Nephron progenitor cell (in vitro differentiated cells): ENCODE measurements at places on chromosomes 5 and 9.

DNA sequence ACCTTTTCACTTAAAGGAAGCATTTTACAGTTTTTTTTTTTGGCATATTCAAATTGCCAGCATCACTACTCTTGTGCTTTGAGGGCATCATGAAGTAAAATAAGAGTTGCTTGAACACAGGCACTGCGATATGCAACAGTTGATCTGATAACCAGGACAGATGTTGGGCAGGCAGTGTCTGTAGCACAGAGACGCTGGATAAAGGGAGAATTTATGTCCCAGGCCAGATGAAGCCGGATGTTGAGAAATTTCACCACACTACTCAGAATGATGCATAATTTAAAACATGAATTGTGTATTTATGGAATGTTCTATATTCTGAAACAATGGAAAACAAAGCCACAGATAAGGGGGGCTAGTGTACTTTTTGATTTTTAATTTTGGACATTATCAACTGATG is 71.4 kb downstream of the SLC12A2 start:
- H3K27me3 ChIP-seq, result no peaks in the 10 kb centered on the region
- H3K4me3 ChIP-seq, result no peak overlapping the region
- no peak for DNase-seq
- H3K36me3 ChIP-seq, result peaks cover 41% of the 10 kb centered on the region
- H3K4me1 ChIP-seq, result no peaks in the 10 kb centered on the region
- H3K27ac ChIP-seq, result no peak overlapping the region

DNA sequence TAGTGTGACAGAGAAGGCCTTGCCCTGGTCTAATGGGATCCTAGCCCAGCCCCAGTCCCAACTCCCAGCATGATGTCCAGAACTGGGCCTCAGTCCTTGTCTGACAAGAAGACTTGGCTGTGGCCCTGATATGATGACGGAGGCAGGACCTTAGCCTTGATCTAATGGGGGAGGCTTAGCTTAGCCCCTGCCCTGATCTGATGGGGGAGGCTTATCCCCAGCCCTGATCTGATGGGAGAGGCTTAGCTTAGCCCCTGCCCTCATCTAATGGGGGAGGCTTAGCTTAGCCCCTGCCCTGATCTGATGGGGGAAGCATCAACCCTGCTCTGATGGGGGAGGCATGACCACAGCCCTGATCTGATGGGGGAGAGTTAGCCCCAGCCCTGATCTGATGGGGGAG is 3.7 kb downstream of the PKN3 start:
- H3K36me3 ChIP-seq, result peaks cover 10% of the 10 kb centered on the region
- no peak for DNase-seq
- peaks cover 12% of the 10 kb centered on the region for H3K4me1 ChIP-seq
- no peak overlapping the region for H3K27ac ChIP-seq

- no peaks in the 10 kb centered on the region for H3K36me3 ChIP-seq
- H3K27me3 ChIP-seq, result no peaks in the 10 kb centered on the region
- no peak for DNase-seq
- no peak overlapping the region for H3K27ac ChIP-seq
- H3K4me1 ChIP-seq, result peaks cover 35% of the 10 kb centered on the region
Measured at GRCh38 chr5:163917747-163918146, 412.3 kb downstream of the MAT2B start.

DNA sequence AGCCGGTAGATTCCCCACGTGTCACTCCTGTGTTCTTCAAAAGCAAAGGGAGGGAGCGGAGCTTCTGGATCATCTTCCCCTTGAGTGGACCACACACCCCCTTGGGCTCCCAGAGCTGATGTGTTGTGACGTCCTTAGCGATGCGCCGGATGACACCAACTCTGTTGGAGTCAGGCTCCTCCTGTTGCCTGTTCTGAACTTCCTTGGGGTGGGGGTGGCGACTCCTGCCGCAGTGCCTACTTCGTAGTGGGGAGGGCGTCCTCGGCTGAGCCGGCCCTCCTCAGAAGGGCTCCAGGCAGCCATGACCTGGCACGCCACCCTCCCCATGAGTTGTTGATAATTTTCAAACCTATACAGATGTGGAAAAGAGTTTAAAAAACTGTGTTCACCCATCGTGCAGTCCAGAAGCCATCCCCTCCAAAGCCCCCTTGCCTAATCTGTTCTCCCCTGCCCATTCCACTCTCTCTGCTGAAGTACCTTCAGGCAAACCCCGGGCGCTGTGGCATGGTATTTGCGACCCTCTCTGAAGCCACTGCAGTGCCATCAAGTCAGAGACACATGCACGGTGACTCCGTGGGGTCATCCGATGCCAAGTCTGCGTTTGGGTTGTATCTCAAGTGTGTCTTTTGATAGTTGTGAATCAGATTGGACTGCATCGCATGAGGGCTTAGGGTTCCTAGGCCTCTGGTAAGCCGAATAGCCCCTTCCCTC is 16.7 kb downstream of the EXOC3 start:
- no peak for DNase-seq
- no peak overlapping the region for H3K4me3 ChIP-seq
- peaks cover 5% of the 10 kb centered on the region for H3K4me1 ChIP-seq
